ENCODE measurements at places on chromosomes 12 and 14. TPM values are rescaled to one million over a fixed set of nuclear protein-coding genes. Genes with fewer than 3 reads are reported as not detected.
A peak's percentile ranks its signal among the peaks of the same experiment; 100 is the strongest.

GUCY2C gene
- total RNA-seq: 4.4 TPM

- H3K36me3 ChIP-seq: no peaks in the 10 kb centered on the region
- no peaks in the 10 kb centered on the region for H3K27me3 ChIP-seq
- H3K27ac ChIP-seq: no peak overlapping the region
- peaks cover 15% of the 10 kb centered on the region for H3K4me1 ChIP-seq
- no peak overlapping the region for H3K4me3 ChIP-seq
Observed at GRCh38 chr12:59067083-59067482, 146.8 kb upstream of the LRIG3 start.

GRCh38 chr14:33134975-33135374 lies 196.3 kb downstream of the NPAS3 start:
- H3K27me3 ChIP-seq: no peaks in the 10 kb centered on the region
- H3K4me3 ChIP-seq: no peak overlapping the region
- no peaks in the 10 kb centered on the region for H3K36me3 ChIP-seq
- H3K4me1 ChIP-seq: no peaks in the 10 kb centered on the region

GRCh38 chr12:54590978-54591591 lies 2.6 kb upstream of the PPP1R1A start:
- no peak overlapping the region for H3K4me3 ChIP-seq
- DNase-seq: no peak
- no peaks in the 10 kb centered on the region for H3K36me3 ChIP-seq
- peaks cover 2% of the 10 kb centered on the region for H3K27me3 ChIP-seq
- H3K4me1 ChIP-seq: no peaks in the 10 kb centered on the region

GRCh38 chr12:2179953-2180736 lies 127.4 kb downstream of the CACNA1C start:
- no peak for DNase-seq
- no peaks in the 10 kb centered on the region for H3K4me1 ChIP-seq
- H3K36me3 ChIP-seq: no peaks in the 10 kb centered on the region
- no peak overlapping the region for H3K4me3 ChIP-seq

- no peaks in the 10 kb centered on the region for H3K27me3 ChIP-seq
- DNase-seq: no peak
- H3K4me1 ChIP-seq: no peaks in the 10 kb centered on the region
- no peak overlapping the region for H3K27ac ChIP-seq
- no peak overlapping the region for H3K4me3 ChIP-seq
Observed at GRCh38 chr14:104094056-104094708, 8.7 kb downstream of the ASPG start.

DNA sequence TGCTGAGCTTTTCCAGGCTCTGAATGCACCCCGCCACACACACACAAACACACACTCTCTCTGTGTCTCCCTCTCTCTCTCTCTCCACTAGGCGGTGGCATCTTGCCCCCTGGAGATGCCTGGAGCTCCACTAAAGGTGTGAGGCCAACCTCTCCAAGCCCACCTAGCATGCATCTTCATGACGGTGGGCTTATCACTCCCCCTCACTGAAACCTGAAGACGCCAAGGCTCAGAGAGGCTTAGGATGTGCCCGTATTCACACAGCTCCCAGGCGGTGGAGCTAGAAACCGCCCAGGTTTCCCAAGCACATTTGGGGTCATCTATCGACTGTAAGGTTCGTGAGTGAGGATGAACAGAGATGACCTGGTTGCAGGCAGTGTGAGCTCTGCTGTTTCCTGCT lies 42.6 kb upstream of the BCL11B start:
- H3K27me3 ChIP-seq: no peaks in the 10 kb centered on the region
- peaks cover 52% of the 10 kb centered on the region for H3K4me1 ChIP-seq
- H3K36me3 ChIP-seq: no peaks in the 10 kb centered on the region
- no peak for DNase-seq
- H3K4me3 ChIP-seq: no peak overlapping the region
- H3K27ac ChIP-seq: peak overlapping the region; percentile 30

GRCh38 chr12:110039085-110039807 lies 9.1 kb downstream of the C12orf76 start:
- no peak overlapping the region for H3K4me3 ChIP-seq
- peaks cover 5% of the 10 kb centered on the region for H3K36me3 ChIP-seq
- H3K27ac ChIP-seq: peak overlapping the region; percentile 100
- H3K4me1 ChIP-seq: peaks cover 47% of the 10 kb centered on the region
